ENCODE measurements at places on chromosomes 4 and X.

GRCh38 chrX:69556060-69557011, 52.2 kb downstream of the NALF2 start:
- DNase-seq = no peak

GRCh38 chr4:94160774-94161173, 46.9 kb upstream of the SMARCAD1 start:
- DNase-seq = no peak

DNA sequence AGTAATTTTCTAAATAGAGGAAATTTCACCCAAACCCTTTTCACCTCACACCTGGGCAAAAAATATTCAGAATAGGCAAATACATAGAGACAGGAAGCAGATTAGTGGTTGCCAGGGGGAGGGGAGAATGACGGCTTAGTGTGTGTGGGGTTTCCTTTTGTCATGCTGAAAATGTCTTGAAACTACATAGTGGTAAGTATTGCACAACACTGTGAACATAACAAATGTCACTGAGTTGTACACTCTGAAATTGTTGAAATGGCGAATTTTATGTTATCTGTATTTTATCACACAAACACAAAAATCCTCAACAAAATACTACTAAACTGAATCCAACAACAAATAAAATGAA, 60.7 kb upstream of the PLAC1 start:
- DNase-seq = peak; percentile 71

DNA sequence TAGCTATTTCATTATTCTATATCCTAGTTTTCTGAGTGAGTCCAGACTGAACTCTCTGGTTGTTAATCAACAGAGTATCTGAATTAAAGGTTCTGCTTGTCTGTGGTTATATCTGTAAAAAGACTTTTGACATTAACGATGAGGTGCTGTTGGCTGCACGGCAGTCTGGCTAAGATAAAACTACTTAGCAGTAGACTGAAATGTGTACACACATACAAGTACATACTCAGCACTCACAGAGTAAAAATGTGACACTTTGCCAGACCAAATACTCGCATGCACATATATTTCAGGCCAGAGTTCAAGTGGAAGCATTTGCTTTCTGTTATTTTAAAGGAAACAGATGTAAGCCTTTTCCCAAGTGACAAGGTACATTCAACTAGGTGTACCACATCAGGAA, 80.5 kb downstream of the PRDM5 start:
- no peak for DNase-seq

DNA sequence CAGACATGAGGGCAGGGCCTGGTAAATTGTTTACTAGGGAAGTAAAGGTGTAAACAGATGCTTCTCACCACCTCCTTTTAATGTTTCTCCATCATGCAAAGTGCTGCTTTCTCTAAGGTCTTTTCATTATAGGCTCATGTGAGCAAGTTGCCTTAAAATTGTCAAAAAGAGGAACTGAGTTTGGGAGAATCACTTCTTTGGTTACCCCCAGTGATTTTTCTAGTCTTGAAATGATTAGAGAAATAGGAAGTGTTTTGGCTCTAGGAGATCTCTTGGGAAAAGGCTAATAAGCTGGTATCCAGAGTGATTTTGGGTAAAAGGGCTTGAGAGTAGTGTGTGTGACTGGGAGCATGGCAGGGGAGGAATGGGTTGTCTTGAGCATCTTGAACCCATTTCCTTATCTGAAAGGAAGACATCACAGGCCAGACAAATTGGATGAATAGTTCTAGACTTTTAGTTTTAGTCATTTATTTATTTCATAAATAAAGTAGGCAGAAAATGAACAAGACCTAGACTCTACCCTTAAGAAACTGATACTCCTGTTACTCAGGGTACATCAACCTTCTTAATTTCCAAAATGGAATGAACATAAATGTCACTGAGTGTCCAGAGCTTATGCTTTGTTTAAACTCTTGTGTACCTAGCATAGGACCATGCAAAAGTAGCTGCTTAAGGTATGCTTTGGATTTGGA, 14.2 kb downstream of the GRPR start:
- no peak for DNase-seq

- peak; percentile 66 for DNase-seq
Observed at GRCh38 chrX:39427492-39427891, 626.2 kb downstream of the MID1IP1 start.

DNA sequence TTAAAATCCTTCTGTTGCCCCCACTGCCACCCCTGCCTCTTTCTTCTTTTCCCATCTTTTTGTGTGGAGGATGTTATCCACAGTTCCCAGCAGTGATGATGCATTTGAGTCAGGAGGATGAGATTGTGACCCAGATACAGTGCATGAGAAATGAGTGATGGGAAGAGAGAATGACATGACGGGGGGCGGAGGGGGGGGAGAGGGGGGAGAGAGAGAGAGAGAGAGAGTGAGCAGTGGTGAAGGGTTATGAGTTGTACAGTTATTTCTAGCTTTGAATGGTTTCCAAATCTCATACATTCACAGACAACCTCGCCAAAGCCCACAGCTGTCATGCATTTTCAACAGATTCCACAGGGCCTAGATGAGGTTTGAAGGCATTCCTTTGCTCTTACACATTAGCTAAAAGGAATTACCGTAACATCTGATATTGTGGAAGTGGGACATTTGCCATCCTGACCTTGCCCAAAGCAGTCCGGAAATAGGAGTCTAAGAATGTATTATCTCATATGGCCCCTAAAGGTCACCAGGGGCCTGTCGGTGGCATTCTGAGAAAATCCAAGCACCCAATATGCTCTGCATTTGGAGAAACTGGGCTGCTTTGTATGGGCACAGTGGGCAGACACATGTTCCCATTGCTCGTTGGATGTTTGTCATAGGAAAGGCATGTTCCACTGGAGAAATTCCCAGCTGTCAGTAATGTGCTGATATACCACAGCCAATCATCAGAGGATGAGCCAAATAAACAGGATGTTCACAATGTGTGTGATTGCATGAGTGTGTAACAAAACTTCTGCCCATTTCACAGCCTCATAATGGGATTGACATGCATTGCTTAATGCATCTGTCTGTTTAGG, 435.8 kb downstream of the SPRY1 start:
- no peak for DNase-seq

GRCh38 chr4:22794732-22795131, 102.0 kb downstream of the GBA3 start:
- DNase-seq = no peak

DNA sequence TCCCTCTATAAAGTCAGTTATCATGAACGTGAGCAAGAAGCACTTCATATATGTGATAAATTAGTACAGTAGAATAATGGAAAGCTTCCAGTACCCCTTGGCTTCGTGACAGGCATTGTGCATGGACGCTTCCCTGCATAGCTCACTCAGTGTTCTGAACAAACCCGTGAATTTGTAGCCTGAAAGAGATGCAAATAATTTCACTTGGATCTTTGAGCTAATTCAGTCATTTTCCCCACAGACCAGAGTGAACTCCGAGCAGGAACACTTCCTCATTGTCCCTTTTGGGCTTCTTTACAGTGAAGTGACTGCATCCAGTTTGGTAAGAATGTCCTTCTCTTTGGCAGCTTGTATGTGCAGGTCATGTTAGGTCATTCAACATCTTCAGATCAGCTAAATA, 50.1 kb downstream of the ADD1 start:
- DNase-seq = no peak

- no peak for DNase-seq
Observed at GRCh38 chrX:45046417-45046816, 154.3 kb downstream of the DIPK2B start.

GRCh38 chr4:1542226-1542490, 135.9 kb upstream of the NKX1-1 start:
- DNase-seq = no peak

DNA sequence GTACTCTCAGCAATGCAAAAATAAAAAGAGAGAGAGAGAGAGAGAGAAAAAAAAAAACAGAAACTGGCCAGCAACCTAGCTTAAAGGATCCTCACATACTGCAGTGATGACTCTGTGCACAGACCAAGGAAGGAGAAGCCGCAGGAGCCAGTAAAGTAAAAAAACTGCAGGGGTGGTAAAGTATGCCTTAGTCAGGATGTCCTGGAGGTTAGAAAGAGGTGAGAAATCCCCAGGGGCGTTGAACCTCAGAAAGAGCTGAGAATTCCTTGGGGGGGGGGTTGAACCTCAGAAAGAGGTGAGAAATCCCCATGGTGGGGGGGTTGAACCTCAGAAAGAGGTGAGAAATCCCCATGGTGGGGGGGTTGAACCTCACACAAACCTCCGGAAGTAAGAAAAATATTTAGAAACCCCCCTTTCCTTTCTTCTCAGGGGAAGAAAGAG, 48.0 kb downstream of the MAGEA9 start:
- peak; percentile 80 for DNase-seq

GRCh38 chr4:25180524-25181131, 20.4 kb upstream of the SEPSECS start:
- peak; percentile 78 for DNase-seq

GRCh38 chr4:5952286-5952974, 59.5 kb upstream of the CRMP1 start:
- DNase-seq = no peak

GRCh38 chr4:159422626-159423025, 319.7 kb downstream of the RAPGEF2 start:
- no peak for DNase-seq

DNA sequence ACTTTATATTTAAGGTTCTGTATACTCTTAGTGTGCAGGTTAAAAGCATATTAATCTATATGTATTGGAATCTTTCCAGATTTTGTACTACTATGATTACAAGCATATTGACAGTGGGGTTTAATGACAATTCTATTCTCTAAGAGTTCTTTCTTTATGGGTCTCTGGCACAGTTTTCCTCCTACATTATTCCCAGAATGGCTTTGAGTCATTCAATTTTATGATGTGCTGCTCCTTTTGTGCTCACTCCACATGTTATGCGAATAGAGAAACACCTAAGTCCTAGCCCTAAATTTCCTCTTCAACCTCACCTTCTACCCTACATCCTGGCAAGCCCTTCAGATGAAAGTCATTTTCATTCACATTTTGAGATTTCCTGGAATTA, 209.9 kb upstream of the DIAPH2 start:
- DNase-seq = no peak

DNA sequence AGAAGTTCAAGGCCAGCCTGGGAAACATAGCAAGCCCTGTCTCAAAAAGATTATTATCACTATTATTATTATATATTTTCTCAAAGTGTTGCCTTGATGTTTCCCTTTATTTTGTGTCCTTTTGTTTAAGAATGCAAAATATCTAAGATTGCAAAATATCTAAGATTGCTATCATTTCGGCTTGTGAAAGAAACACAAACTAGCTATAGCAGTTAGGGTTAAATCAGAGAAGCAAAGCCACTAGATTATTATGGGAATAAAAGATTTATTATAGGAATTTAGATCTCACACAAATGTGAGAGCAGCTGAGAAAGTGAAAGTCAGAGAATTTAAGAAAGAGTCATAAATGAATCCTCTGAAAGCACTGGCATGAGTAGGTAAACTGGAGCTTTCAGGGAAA, 18.0 kb upstream of the TMEM184C start:
- DNase-seq = no peak

DNA sequence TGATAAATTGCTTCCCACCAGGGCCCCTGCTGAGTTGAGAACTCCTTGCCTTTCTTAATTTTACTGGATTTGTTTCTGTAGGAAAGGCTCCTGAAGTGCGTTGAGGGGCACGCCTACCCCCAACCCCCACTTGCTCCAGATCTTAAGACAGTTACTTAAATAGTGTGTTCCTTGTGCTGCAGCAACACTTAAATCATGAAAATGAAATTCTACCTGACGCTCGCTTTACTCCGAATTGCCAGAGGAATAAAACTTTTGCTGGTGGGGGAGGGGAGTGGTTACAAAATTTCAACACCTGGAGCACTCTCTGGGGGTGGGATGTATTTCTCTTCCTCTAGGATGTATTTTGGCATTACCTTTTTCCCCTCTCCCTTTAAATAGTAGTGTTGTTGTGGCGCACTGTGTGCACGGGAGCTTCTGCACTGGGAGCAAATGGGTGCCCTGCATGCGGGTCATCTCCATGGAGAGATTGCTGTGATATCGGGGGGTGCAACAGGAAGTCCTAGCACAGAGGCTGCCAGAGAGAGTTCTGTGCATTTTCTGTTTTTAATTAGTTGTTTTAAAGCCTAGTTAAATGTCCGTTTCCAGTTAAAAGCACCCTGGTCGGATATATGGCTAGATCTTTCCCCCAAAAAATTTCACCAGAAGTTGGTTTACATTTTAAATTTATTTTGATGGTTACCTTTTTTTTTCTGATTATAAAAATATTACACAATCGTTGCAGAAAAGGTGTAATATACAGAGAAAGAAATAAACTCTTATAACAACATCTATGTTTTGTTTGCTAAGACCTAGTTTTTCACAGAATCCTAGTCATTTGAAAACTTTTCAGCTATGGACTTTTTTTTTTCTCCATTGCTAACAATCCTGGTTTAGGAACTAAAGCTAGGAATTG, 207.7 kb downstream of the SOWAHB start:
- no peak for DNase-seq

DNA sequence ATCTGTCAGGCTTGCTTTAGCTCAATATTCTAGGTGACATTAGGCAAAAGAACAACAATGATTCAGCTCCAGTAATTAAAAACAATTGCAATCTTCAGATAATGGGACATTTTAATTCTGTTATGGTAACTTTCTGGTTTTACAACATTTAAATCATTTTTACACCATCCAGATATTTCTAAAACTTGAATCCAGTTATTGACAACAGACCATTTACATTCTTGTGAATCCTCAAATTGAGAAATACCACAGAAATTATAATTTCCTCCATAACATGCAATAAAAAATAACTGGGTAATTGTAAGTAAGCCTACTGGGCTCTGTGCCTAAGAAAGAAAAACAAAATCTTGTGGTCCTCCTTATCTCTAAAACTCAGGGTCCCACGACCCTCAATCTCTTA, 195.0 kb upstream of the S100G start:
- DNase-seq = no peak

DNA sequence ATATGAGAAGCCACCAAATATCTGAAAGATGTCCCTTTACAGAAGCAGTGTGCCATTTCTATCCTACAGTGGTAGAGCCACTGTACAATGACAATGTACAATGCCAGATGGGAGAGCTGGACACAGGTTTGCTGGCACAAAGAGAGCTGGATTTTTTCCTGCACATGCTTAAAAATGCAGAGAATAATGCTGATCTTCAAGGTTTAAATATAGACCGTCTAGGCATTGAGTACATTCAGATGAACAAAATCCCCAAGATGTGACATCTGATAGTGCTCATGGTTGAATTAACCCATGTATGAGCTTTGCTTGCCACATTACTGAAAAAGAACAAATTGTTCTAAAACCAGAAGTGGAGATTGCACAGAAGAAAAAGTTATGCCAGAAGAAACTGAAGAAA, 11.7 kb downstream of the ADGRL3 start:
- no peak for DNase-seq

DNA sequence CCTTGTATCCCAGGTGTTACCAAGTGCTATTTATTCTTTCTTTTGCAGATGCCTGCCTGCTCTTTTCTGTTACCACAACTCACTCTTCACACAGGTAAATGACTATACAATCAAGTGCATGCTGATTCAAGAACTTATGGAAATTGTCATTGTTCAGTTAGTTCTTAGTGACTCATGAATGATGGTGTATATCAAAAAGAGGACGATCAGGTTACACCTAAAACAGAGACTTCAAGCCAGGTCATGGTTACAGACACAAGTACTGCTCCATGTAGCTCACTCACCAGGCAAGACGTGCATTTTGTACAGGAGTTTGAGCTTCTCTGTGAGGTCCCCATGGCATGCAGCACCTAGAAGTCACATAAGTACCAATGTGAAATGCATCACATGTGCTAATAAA, 59.3 kb upstream of the UCP1 start:
- DNase-seq = no peak

- peak; percentile 79 for DNase-seq
Observed at GRCh38 chr4:112517067-112517634, 1.2 kb upstream of the NEUROG2 start.

GRCh38 chr4:163941221-163941905, 446.9 kb downstream of the TMA16 start:
- no peak for DNase-seq

Measured in activated CD4-positive, alpha-beta T cell treated with anti-CD3 and anti-CD28 coated beads, Interleukin-2, amount 10 ng/mL, durations not matched to agents 24 days and 14 days (primary cell).